8988T (cell line): ENCODE measurements at places on chromosomes 5 and 9.
A peak's percentile ranks its signal among the peaks of the same experiment; 100 is the strongest.

GRCh38 chr9:13952906-13953305, 361.0 kb downstream of the NFIB start:
- no peak for DNase-seq

DNA sequence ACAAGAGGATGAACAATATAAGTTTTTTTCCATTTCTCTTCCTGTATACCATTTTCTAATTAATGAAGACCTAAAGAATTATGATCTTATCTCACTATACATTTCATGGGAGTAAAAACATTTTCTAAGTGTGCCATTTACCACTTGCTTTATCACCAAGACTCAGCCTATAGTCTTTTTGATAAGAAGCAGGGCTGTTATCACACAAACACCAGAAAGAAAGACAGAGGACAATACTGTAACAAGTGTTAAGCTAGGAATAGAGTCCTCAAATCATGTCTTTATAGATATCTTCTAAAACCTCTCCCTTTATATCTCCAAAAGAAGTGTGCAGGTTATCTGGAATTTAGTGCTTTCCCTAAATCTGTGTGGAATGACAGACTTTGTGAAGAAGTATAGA, 119.7 kb downstream of the FAM174A start:
- no peak for DNase-seq

DNA sequence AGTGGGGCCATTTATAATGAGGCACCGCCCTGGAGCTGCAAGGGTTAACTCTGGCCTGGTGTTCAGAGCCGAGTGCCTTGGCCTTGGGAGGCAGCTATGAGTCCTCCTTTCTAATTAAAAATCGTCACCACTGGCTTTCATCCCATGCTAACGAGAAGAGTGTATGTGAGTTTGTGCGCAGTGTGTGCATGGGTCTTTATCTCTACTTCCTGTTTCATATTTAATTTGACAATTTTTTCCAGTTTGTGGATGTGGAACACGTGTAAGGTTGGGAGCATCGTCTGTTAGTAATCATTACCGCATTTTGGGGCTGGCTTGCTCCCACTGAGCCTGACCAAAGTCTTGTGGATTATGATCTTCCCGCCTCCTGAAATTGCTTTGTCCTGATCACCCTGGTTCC, 76.4 kb downstream of the NDFIP1 start:
- DNase-seq = no peak

GRCh38 chr5:136028782-136029742, at the start of gene TGFBI:
TSS of gene TGFBI (plus strand) at chr5:136028988. CDS start at chr5:136029056, 68 bp downstream.
- DNase-seq = peak; percentile 85

DNA sequence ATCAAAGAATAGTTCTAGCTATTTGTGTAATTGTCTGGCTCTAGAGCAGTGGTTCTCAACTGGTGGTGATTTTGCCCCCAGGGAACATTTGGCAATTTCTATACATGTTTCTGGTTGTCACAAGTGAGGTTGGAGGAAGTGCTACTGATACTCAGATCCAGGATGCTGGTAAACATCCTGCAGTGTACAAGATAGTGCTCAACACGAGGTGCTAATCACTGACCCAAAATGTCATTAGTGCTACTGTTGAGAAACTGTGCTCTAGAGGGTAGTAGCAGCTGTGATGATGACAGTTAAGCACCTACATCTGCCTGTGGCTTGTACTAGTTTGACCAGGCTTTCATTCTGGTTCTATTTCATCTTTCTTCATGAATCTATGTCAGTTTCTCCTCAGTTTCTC, 22.1 kb downstream of the LRRC19 start:
- DNase-seq = no peak

DNA sequence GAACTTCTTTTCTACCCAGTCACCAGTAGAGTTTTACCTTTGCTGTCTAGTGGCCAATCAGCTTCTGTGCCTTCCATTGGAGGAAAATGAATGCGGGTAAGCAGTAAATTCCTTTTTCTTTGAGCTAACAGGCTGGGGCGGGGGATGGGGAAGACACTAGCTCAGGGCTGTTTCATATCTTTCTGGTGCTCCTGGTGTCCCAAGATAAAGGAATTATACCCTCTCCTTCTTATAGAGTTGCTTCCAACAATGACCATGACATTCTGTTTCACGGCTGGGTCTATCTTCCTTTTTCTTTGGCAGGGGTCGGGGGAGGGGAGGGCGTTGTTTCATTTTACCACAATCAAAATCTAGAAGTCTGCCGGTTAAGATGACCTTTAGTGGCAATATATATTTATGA, 51.2 kb upstream of the RPS23 start:
- no peak for DNase-seq

GRCh38 chr9:16809912-16810610, 60.4 kb downstream of the BNC2 start:
- no peak for DNase-seq

GRCh38 chr9:69877852-69878514, 57.4 kb downstream of the CFAP95 start:
- DNase-seq = no peak

- no peak for DNase-seq
Measured at GRCh38 chr9:131217331-131218031, 58.8 kb downstream of the FAM78A start.

- no peak for DNase-seq
Measured at GRCh38 chr5:82793808-82794419, 283.3 kb downstream of the TMEM167A start.

DNA sequence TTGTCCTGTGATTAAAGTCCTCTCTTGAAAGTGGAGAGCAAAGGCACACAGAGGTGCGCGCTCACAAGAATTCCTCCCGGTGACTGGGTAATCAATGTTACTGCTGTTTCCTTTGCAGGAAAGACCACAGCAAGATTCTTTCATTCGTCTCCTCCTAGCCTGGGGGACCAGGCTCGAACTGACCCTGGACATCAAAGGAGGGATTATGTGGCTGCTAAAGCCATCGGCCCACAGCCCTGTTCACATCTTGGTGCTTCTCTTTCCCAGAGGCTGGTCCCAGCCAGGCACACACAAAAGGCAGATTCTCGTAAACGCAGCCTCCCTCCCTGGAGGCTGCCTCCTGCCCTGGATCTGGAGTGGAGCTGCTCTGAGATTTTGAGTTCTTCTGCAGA, 230.9 kb downstream of the FANCC start:
- DNase-seq = no peak

GRCh38 chr5:139958432-139959148, 84.5 kb downstream of the NRG2 start:
- DNase-seq = no peak

DNA sequence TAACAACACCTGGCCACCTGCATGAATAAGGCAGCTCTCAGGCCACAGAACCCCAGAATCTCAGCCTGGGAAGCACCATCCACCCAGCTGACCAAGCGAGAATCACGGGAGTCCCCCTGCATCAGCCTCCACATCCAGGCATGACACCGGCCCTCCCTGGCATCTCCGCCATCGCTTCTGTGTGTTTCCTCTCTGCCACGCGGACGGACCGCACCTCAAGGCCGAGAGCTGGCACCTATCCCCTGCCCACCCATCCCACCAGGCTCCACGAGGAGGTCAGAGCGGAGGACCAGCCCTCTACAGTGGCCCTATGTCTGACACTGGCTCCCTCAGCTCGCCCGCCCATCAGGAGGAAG, 134.7 kb downstream of the COL23A1 start:
- no peak for DNase-seq
